Heart left ventricle (tissue), 16 donors: ENCODE measurements at places on chromosomes 12 and 14. TPM values are rescaled to one million over a fixed set of nuclear protein-coding genes. Genes with fewer than 3 reads are reported as not detected.

The TGM1 gene
- 0.61 TPM for polyA plus RNA-seq

GRCh38 chr12:108567406-108568337 is 5.3 kb downstream of the ISCU start:
- no peak for DNase-seq

The PLEKHG3 gene
- polyA plus RNA-seq: 7.0 TPM

DNA sequence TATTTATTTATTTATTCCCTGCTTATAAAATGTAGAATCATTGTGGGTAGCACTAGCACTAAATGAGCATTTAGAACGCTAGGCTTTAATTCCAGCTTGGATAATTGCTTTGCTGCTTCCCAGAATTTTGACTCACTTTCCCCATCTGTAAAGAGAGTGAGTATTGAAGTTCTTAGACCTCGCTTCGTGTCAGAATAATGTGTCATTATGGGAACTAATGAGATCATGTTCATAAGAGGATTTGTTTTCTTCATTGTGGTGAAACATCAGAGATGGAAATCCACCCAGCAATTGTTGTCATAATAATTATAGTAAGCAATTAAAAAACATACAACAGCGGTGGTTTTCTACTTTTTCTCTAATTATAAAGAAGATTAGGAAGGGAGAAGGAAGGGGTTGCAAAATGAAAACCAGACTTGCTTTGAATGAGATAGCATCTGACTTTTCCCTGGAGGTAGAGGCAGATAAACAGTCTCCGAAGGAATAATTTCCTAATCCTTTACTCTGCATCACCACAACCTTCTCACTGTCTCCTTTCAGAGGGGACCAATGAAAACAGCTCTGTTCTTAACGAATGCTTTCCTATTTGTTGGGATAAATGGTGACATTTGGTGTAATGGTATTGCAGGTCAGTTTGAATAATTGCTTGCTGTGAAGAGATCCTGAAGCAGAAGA is 86.8 kb upstream of the ARHGAP5 start:
- DNase-seq: no peak

GRCh38 chr12:127389923-127390322 is 877.0 kb upstream of the TMEM132C start:
- DNase-seq: no peak

- no peak for DNase-seq
Measured at GRCh38 chr12:112130441-112130998, 5.2 kb downstream of the TRAFD1 start.

DNA sequence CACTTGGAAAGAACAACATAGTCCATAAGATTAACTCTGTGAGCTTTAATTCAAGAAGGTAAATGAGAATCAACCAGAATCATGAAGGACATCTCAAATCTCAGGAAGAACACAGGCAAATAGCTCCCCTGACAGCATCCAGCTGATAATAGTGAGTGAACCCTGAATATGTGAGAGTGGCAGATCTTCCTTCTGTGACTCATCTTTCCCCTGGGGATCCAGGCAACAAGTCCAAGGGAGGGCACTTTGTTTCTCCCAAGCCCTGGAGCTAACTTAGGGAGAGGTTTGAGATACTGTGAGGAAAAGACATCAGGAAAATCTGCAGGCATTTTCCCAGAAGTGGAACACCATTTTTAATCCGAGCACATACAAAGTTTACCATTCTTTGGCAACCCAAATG is 763.9 kb upstream of the MGAT4C start:
- DNase-seq: no peak

GRCh38 chr14:99185436-99186068 is 86.4 kb downstream of the BCL11B start:
- DNase-seq: no peak
